NCI-H187 (cell line): ENCODE measurements at places on chromosomes 16 and 17.

DNA sequence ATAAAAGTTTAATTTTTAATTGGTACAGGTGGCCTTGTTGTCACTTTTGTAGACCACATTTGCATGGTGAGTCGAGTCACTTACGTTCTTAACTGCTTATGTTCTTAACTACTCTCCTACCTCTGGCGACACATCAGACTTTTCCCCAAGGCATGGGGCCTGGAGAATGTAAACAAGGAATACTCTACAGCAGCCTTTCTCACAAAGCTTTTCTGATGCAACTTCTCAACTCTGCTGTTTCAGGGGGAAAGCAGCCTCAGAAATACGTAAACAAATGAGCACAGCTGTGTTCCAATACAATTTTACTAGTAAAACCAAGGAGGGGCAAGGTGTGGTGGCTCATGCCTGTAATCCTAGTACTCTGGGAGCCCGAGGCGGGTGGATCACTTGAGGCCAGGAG is 6.9 kb downstream of the KARS1 start:
- no peak for DNase-seq

- no peak for DNase-seq
Observed at GRCh38 chr17:15291674-15292361, 26.7 kb upstream of the PMP22 start.

DNA sequence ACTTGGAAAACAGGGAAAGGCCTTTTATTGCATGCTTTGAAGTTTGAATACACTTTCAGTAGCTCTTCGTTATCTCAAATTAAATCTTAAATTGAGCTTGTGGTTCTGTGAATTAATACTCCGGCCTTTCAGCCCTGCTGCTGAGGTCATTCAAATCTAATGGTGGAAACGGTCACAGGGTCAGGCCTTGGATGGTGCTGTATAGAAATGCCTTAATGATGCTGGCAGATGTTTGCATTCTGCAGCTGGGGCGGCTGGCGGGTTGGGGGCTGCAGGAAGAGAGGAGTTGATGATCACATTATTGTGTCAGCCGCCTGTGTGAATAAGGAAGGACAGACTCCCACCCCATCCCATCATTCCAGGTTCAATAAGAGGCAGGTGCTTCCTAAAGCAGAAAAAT is 723.6 kb downstream of the WWOX start:
- no peak for DNase-seq

DNA sequence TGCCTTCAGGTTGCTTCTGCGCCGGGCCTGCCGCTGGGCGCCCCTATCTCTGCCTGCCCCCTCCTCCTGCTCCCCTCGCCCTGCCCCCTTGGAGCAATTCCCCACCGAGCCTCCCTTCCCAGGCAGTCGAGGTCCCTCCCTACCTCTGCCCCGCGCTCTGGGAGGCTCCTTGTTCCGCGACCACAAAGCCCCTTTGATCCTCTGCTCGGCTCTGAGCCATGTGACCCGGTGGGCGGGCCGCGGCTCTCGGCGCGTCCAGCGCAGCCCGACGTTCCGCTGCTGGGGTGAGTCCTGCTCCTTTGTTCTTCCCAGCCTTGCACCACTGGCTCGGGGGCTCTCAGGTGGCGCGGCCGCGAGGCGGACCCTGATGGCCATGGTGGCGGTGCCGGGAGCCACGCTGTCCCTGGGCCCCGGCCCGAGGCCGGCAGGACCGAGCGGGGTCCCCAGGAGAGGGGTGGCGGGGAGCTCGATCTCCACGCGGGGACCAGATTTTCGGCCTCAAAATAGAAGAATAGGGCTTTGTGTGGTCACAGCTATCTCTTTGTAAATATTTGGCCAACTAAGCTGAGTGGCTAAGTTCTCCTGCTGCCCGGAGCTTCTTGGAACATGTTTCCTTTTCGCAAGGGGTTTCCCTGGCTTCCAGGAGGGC is 310.6 kb downstream of the SEC14L1 start:
- DNase-seq = no peak

GRCh38 chr17:34242587-34243363 is 12.3 kb upstream of the CCL2 start:
- DNase-seq = no peak

- DNase-seq = no peak
Observed at GRCh38 chr16:10619271-10619849, 39.0 kb upstream of the EMP2 start.
